ENCODE measurements at places on chromosomes 7 and 10.
A peak's percentile ranks its signal among the peaks of the same experiment; 100 is the strongest.

- no peak for DNase-seq
These were observed 13.2 kb downstream of the YKT6 start for GRCh38 chr7:44213877-44214388.

DNA sequence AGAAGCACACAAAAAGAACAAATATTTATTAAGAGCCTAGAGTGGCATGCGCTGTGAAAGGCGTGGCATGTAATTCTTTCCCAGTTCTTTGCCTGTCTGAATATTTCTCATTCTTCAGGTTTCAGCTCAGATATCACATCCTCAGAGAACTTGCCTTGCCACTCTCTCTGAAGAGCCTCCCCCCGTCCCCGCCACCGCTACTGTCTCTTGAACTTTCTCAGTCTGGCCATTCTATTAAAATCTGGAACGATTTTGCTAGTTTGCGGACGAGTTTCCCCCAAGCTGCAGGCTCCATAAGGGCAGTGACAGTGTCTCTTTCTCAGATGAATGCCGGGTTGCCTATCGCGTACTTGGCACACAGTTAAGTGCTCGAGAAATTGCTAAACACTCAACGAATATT is 787 bp upstream of the PLEKHA1 start:
- no peak for DNase-seq

GRCh38 chr10:92291921-92292845 is 1.2 kb downstream of the MARCHF5 start:
- DNase-seq = peak; percentile 5

DNA sequence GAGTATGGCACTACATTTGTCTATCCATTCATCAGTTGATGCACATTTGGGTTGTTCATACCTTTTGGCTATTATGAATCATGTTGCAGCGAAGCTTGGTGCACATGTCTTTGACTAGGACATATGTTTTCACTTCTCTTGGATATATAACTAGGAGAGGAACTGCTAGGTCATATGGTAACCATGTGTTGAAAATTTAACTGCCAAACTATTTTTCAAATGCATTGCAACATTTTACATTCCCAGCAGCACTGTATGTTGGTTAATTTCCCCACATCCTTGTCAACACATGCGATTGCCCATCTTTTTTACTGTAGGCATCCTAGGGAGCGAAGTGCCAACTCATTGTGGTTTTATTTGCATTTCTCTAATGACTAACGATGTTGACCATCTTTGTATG is 183.4 kb downstream of the PRKCQ start:
- DNase-seq = no peak

GRCh38 chr10:49690698-49691356 is 11.4 kb downstream of the C10orf53 start:
- DNase-seq = no peak

DNA sequence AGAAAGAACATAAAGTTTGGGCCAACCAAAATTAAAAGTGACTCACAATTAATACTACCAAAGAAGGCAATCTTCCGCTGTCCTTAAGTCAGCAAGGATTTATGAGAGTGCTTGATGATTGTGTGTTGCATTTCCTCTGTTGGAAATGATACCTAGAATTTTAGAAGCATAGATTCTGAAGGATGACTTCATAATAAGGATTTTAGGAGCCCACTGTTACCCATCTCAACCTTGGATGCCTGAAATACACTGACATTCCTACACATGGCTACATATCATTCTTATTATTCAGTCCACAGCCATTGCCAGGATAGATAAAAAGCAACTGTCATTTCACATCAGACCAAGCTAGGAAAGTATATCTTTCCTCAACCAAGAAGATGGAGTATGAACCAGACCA is 823.8 kb downstream of the LRMDA start:
- no peak for DNase-seq

GRCh38 chr10:129025787-129026186 is 441.3 kb upstream of the MGMT start:
- DNase-seq = no peak

GRCh38 chr7:43646603-43647338 is 63.9 kb downstream of the STK17A start:
- DNase-seq = no peak

DNA sequence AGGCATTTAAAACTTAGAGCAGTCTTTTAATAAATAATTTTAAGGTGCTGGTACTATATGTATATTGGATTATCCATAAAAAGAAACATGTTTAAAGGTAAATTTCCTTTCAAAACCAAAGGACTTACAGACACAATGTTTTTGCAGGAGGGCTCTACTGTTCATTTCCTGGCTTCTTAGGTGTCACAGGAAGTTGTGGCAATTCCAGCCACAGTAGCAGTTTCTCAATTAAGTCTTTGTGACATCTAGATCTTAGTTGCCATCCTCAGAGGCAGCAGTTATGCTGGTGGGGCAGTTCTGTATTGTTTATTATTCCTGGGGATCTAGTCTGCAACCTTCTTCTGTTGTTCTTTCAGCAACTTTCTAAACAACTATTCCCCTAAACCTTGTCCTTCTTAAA is 460.1 kb downstream of the MAGI2 start:
- DNase-seq = no peak

DNA sequence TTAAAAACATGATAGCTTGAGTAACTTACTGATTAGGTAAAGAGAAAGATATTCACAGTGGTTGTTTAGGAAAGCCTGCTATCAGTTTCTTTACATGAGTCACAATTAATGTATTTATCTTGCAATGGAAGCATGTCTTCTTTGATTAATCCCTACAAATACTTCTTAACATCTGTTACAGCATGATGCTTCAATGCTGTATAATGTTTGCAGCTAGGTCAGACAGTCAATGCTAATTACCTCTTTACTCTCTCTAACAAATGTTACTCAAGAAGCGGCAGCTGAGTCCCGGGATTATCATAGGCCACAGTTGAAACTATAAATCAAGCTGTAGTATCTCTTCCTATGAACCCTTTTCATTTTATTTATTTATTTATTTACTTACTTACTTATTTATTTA is 33.2 kb downstream of the ACBD5 start:
- DNase-seq = no peak

- no peak for DNase-seq
These were observed 29.7 kb upstream of the PAX2 start for GRCh38 chr10:100715445-100716385.

DNA sequence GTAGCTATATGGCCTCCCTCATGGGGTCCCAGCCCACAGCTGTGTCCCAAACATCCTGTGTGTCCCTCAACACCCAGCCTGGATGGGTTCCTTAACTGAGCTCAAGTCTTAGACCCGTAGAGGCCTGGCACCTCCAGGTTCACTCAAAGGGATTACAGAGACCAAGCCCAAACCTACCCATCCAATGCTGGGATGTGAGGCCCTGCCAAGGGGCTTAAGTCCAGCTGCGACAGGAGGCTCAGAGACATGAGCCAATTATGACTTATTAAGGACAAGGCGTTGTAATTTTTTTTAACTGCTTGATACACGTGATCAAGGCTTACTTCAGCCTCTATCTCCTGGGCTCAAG is 105.6 kb upstream of the RET start:
- DNase-seq = no peak

- no peak for DNase-seq
These were observed 10.6 kb downstream of the DNAJB6 start for GRCh38 chr7:157347217-157347904.

GRCh38 chr10:1674501-1674900 is 62.8 kb downstream of the ADARB2 start:
- no peak for DNase-seq

GRCh38 chr10:8060704-8061121 is 6.2 kb downstream of the GATA3 start:
- no peak for DNase-seq

GRCh38 chr7:24050991-24051560 is 232.9 kb upstream of the NPY start:
- no peak for DNase-seq

GRCh38 chr10:48880016-48880705 is 59.5 kb downstream of the LRRC18 start:
- no peak for DNase-seq

GRCh38 chr10:77266242-77266641 is 371.4 kb downstream of the KCNMA1 start:
- DNase-seq = no peak

DNA sequence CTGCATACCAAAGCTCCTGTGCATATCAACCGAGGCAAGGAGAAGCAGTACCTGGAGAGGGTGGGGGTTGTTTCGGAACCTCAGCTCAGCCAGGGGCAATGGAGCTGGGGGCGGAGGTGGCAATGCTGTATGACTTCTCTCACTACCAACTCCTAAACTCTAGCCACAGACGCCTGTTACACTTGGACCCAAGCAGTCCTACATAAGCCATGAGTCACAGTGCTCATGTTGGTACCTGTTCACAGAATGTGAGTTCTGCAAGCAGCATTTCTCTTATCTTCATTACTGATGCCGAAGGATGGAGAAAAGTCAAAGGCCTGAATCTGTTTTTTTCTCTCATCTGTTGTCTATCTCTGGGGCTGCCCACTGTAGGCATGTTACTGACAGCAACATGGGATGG is 3.2 kb upstream of the RAB18 start:
- DNase-seq = no peak

GRCh38 chr7:111744501-111745155 is 182.3 kb upstream of the IMMP2L start:
- DNase-seq = no peak

DNA sequence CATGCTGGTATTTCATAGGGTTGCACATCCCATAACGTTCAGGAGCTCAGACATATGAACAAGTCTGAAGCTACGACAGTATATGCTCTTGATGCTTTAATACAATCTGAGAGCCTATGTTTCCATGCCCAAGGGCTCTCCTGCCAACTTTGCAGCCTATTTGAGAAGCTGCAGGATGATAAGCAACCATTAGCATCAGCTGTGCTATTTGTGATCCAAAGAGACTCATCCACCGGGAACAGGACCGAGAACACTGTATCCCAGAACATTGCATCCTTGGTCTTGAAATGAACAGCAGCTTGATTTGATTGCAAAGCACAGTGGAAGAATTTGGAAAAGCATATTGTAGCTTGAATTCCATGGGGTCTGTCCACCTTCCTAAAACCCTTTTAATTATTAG is 156.2 kb upstream of the PTER start:
- no peak for DNase-seq

GRCh38 chr7:50825465-50825864 is 42.8 kb upstream of the GRB10 start:
- no peak for DNase-seq

- DNase-seq = no peak
These were observed 18.2 kb upstream of the TSPAN33 start for GRCh38 chr7:129126314-129126713.

DNA sequence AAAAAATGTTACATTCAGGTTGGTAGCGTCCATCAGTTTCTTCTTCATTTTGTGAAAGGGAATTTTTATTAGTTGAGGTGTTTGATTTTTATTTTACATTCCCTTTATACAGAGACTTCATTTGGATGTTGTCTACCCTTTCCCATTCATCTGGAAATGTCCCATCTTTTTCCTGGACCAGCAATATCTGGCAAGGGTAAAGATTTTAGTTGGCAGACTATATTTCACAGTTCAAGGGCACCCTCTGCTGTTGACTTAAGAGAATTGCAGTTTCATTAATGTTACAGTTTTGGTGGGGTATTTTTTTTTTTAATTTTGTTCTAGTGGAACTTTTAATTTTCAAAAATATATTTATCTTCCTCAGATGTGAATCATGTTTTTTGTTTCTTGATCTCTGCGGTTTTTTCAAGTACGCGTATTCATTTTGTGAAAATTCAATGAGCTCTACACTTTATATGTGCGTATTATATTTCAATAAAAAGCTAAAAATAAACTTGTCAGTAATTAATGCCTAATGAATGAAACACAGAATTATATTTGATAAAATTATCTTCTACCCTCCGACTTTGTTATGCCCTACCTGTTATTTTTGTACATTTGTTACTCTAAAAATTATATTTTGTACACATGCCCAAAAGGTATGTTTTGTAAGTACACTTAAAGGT is 97.9 kb upstream of the KLF14 start:
- DNase-seq = peak; percentile 5

DNA sequence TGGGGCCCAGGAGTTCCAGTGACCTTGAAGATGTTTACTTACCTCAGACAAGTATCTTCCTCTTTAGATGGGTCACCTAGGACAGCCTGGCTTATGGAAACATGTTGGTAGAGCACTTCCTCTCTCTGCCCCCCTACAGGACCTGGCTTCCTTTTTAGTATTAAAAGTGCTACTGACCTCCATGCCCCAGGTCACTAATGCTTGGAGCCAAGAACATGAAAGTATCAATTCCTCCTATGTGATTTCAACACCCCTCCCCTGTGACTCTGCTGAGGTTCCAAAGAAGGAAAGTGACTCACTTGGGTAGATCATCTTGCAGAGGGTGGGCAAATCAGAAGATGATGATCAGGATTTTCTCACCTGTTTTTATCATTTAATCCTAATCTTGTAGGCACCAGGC is 125.3 kb upstream of the CCDC6 start:
- DNase-seq = no peak

GRCh38 chr7:150390205-150390604 is 11.1 kb downstream of the ZNF775 start:
- DNase-seq = no peak

DNA sequence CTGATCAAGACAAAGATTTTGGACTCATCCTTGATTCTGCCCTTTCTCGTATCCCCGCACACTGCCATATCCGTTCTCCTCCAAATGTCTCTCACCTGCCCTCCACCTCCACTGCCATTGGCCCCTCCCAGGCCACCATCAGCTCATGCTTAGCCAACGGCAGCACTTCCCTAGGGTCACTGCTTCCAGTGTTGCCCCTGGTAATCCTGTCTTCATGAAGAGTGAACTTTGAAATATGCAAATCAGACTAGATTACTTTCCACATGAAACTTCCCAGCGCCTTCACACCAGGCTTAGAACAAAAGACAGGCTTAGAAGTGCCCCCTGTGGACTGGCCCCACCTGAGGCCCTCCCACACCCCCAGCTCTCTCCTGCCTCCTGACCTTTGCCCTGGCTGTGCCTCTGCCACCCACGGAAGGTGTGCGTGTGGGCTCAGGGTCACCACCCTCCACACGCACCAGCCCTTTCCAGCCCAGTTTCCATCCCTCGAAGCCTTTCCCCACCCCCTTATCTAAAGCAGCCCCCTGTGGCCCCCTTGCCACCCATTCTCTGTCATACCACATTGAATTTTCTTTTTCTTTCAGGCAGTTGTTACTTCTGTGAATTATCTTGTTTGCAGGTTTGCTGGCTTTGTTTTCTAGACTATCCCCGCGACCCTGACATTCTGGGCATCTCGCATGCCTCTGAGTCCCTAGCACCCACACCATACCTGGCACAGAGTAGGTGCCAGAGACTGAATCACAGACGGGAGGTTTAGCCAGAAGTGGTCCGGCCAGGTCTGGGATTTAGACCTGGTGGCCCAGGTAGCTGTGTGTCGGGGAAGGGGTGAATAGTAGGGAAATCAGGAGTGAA is 26.8 kb upstream of the C10orf53 start:
- DNase-seq = no peak

DNA sequence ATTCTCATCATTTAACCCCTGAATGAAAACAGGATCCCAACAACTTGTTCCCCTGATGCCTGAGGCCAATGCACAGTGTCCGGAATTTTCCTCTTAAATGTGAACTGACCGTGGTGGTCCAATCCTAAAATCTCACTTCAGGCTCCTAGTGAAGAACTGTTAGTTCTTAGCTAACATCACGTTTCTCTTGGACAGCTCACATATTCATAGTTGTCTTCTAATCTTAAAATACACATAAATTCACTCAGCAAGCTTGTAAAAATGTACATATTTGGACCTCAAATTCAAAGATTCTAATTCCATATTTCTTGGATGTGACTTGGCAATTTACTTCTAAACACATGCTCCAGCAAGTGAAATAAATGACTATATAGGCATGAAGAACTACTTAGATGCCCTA is 297.2 kb downstream of the PCDH15 start:
- DNase-seq = no peak

Data from NCI-H774 (cell line).